ENCODE measurements at places on chromosomes 7 and 10. TPM values are rescaled to one million over a fixed set of nuclear protein-coding genes. Genes with fewer than 3 reads are reported as not detected.
A peak's percentile ranks its signal among the peaks of the same experiment; 100 is the strongest.

DNA sequence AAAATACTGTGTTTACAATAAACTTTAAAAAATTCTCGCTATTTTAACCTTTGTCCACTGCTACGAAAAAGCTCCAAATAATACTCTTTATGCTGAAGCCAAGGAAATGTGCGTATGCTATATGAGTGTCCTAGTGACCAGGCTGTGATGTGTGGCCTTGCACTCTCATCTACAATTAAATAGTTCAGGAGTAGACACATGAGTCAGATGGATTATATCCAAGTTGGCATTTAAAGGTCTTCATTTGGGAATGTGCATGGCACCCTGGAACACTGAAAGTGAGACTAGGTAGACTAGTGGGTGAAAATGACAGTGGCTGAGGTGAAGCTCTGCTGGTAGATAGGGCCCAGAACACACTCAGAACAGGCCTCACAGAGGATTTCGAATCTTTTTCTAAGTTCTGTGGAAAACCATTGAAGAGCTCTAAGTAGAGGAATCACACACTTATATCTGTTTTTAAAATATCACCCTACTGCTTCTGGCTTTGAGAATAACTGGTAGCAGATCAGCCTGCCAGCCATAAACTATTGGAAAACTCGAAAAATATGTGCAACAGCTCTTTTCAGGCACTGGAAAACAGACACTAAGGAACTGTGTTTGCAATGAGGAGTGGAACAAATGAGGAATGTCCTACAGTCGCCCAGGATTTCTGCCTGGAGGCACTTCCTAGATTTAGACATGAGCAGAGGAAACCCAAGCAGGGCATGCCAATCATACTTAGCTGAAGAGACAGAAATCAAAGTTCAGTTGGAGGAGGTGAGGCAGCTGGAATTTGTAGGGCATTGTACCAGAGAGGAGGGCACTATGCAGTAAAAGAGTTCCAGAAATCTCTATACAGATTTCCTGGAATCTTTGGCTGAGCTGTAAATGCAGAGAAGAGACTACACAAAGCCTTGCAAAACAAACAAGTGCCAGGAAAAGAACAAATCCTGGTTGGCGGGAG is 603.8 kb upstream of the LRRTM3 start:
- H3K36me3 ChIP-seq: no peaks in the 10 kb centered on the region
- H3K27ac ChIP-seq: no peak overlapping the region
- DNase-seq: no peak
- H3K4me3 ChIP-seq: no peak overlapping the region

GRCh38 chr7:31023877-31024276 is 28.2 kb upstream of the ADCYAP1R1 start:
- peaks cover 8% of the 10 kb centered on the region for H3K4me1 ChIP-seq
- no peak for DNase-seq
- H3K27ac ChIP-seq: no peak overlapping the region
- H3K27me3 ChIP-seq: no peaks in the 10 kb centered on the region
- H3K36me3 ChIP-seq: no peaks in the 10 kb centered on the region

The ZDHHC4 gene
- 62.0 TPM for total RNA-seq

DNA sequence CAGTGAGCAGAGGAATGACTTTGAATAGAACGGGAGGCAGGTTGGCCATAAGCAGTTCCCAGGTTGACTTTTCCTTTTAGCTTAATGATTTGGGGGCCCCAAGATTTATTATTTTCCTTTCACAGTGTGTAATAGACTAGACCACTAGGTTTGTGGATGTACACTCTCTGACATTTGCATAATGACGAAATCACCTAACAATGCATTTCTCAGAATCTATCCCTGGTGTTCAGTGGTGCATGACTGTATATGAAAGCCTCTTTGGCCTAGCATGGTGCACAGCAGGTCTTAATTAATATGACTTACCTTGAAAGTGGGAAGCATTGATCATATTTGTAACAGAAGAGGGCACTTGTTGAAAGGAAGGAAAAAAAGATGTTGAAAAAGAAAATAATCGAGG is 761.9 kb downstream of the TYW1 start:
- no peak overlapping the region for H3K4me3 ChIP-seq
- no peaks in the 10 kb centered on the region for H3K27me3 ChIP-seq
- no peak overlapping the region for H3K27ac ChIP-seq
- H3K4me1 ChIP-seq: no peaks in the 10 kb centered on the region
- no peak for DNase-seq

The HYAL4 gene
- not detected for total RNA-seq

The BAMBI gene
- 17.0 TPM for total RNA-seq

DNA sequence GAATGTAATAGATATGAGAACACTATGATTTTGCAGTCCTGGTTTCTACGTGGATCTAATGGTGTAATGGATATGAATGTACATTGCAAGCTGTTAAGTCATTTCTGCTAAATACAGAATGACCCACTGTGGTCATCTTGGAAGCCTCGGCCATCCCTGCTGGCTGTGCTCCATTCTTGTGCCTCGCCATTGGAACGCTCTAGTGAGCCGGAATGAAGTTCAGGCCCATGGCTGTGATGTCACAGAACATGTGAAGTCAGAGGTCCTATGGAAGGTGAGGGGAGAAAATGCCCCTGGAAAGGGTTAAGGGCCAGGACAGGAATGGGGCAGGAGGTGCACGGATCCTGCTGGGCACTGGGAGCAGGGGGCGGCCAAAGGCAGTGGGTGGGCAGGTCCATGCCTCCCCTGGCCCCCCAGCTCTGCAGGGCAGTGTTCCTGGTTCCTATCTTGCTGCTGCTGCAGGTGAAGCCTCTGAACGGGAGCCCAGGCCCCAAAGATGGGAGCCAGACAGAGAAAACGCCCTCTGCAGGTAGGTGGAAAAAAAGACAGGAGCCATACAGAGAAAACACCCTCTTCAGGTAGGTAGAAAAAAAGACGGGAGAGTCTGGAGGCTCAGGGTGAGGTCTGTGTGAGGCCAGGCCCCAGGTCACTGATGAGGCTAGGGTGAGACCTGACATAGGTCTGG is at the start of gene LLCFC1:
Gene LLCFC1, plus strand, starts transcription at position 259 of the 685 bp plus-strand sequence. Its CDS starts 138 bp downstream, at position 397.
- H3K4me3 ChIP-seq: no peak within 1 kb of the TSS
- peak; percentile 84 for DNase-seq
- no peak within 1 kb of the TSS for H3K27ac ChIP-seq
- no peaks in the 10 kb centered on the region for H3K27me3 ChIP-seq

DNA sequence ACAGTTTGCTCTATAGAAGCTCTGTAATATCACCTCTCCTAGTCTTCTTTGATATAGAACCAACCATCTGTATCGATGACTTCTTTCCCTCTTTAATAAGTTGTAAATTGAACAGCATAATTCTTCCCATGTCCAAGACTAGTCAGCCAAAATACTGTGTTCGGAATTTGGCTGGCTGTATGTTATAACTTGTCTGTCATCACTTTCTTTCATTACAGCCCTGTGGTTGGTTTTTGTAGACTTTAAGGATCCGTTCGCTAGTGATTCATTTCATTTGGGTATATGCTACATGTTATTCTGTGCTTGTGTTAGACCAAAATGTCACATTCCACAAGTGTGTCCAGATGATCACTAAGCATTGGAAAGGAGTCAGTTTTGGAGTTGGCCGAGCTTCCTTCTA is 155.4 kb upstream of the ITGB1 start:
- H3K4me3 ChIP-seq: no peak overlapping the region
- H3K4me1 ChIP-seq: no peaks in the 10 kb centered on the region
- no peaks in the 10 kb centered on the region for H3K27me3 ChIP-seq
- no peaks in the 10 kb centered on the region for H3K36me3 ChIP-seq
- DNase-seq: no peak

DNA sequence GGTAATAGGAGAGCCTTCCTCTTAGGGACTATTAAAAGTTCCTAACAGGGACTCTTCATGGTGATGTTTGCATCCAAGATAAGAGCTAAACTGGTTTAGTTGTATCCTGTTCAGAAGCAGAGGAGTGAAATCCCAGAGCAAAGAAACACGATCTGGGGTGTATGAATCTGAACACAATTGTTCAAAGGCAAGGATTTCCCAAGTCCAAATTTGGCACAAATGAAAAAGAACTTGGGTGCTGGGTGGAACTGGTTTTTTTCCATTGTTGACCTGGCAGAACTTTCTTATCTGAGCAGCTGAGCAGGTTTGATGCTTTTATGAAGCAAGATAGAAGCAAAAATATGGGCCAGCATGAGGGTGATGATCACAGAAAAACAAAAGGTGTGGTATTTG is 6.0 kb downstream of the AGFG2 start:
- peaks cover 3% of the 10 kb centered on the region for H3K36me3 ChIP-seq
- no peaks in the 10 kb centered on the region for H3K27me3 ChIP-seq
- no peak for DNase-seq

- DNase-seq: peak; percentile 26
- 0 out of 2 replicates have a peak, but pooled peaks cover 4% of the 10 kb centered on the region for H3K4me1 ChIP-seq
- H3K4me3 ChIP-seq: peak overlapping the region; percentile 61
- H3K36me3 ChIP-seq: no peaks in the 10 kb centered on the region
These were observed 40.7 kb upstream of the LEP start for GRCh38 chr7:128200376-128200775.

The TUBB8 gene
- 0.57 TPM for total RNA-seq

GRCh38 chr10:110387983-110388686 is 83.4 kb upstream of the SMNDC1 start:
- H3K36me3 ChIP-seq: no peaks in the 10 kb centered on the region
- DNase-seq: no peak
- H3K4me3 ChIP-seq: no peak overlapping the region
- no peaks in the 10 kb centered on the region for H3K27me3 ChIP-seq
- H3K4me1 ChIP-seq: peaks cover 6% of the 10 kb centered on the region
- no peak overlapping the region for H3K27ac ChIP-seq

The CCDC146 gene
- 0.72 TPM for total RNA-seq

- no peak overlapping the region for H3K27ac ChIP-seq
- DNase-seq: no peak
- H3K27me3 ChIP-seq: no peaks in the 10 kb centered on the region
- no peaks in the 10 kb centered on the region for H3K4me1 ChIP-seq
These were observed 48.1 kb downstream of the DRGX start for GRCh38 chr10:49347827-49348226.

The TOMM7 gene
- 368 TPM for total RNA-seq

The IL2RA gene
- not detected for total RNA-seq

DNA sequence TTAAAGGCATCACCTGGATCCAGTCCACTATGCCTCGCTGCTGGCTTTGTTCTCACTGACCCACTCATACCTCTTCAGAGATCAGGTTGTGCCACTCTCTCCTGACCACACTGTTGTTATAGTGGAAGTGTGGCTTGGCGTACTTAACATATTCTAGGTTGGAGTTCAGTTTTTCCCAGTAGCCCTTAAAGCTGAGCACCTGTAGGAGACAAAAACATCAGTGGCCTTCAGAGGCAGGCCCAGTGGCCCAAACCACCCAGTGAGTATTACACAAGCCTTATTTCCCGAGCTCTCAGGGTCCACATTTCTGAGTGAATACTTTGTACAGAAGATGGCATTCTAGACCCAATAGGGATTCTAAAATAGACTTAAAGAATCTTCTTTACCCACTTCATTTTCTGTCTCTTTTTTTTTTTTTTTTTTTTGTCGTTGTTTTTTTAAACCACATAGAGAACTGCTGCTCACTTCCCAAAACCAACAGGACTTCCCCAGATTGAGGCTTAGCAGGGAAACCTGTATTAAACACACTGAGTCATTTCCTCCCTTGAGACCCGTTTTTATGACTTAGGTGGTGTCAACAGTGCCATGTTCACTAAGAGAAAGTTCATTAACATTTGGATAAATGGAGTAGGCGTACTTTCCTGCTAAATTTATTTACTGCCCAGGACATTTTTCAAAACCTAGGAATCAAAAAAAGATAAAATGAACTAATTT is 85.8 kb downstream of the GSAP start:
- DNase-seq: no peak
- H3K4me3 ChIP-seq: no peak overlapping the region
- H3K27me3 ChIP-seq: no peaks in the 10 kb centered on the region
- H3K36me3 ChIP-seq: no peaks in the 10 kb centered on the region
- no peaks in the 10 kb centered on the region for H3K4me1 ChIP-seq
- no peak overlapping the region for H3K27ac ChIP-seq

The TBC1D12 gene
- total RNA-seq: 2.0 TPM

DNA sequence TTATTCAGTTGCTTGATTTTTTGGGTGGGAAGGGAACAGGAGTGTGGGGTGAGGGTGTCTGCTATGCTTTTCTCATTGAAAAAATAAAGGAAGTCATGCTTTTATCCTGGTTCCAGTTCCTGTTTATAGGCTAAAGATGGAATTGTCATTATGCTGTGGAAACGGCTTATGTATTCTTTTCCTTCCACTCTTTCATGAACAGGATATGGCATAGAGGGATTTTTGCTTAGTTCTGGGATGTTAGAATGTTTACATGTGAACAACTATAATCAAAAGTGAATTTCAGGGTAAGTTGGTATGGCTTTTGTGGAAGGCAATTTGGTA is 35.9 kb upstream of the PTPN12 start:
- no peak overlapping the region for H3K4me3 ChIP-seq
- no peak for DNase-seq
- no peak overlapping the region for H3K27ac ChIP-seq
- no peaks in the 10 kb centered on the region for H3K4me1 ChIP-seq
- H3K27me3 ChIP-seq: no peaks in the 10 kb centered on the region

The MCM10 gene
- total RNA-seq: 67.4 TPM

The GNGT1 gene
- total RNA-seq: 0.44 TPM

DNA sequence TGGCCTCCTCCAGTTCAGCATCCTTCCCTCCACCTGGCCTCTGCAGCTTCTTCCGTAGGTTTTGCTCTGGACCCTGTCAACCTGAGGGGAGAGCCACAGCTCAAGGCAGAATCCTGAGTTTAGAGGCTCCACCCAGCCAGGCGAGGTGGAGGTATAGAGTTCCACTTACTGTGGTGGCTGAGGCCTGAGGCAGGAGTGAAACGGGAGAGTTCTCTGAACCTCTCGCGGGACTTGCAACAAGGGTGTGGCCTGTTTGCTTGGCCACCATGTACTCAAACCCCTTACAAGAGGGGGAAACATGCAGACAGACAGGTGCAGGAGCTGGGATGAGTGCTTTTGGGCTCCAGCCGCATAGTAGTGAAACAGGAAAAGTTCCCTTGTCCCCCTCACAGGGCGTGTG is 154.0 kb upstream of the C7orf33 start:
- H3K4me3 ChIP-seq: no peak overlapping the region
- no peaks in the 10 kb centered on the region for H3K4me1 ChIP-seq
- no peak for DNase-seq
- H3K27ac ChIP-seq: no peak overlapping the region

DNA sequence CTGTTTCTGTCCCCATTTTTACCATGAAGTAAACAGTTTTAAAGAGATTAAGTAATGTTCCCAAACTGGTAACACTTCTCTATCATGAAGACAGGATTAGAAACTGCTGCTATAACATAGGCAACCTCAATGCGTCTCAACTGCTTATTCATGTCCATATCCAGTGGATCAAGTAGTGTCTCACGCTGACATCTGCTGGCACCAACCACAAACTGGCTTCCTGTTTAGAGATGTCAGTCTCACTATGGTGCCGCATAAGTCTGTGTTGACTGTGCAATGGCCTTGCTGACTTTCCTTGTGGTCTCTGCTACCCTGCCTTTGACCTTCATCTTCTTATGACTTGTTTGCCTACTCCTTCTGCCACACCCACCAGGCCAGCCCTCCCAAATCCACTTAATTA is 369.6 kb upstream of the DPP6 start:
- no peaks in the 10 kb centered on the region for H3K27me3 ChIP-seq
- H3K27ac ChIP-seq: no peak overlapping the region
- no peak for DNase-seq
- H3K4me3 ChIP-seq: no peak overlapping the region
- no peaks in the 10 kb centered on the region for H3K36me3 ChIP-seq

The SFTPA1 gene
- total RNA-seq: not detected

GRCh38 chr10:37765216-37765615 is 92.2 kb downstream of the ZNF248 start:
- no peaks in the 10 kb centered on the region for H3K4me1 ChIP-seq
- H3K27ac ChIP-seq: no peak overlapping the region
- DNase-seq: no peak
- no peaks in the 10 kb centered on the region for H3K27me3 ChIP-seq
- H3K4me3 ChIP-seq: no peak overlapping the region
- peaks cover 18% of the 10 kb centered on the region for H3K36me3 ChIP-seq

Data from H9 (cell line).